Stimulated activated CD4-positive, alpha-beta T cell treated with anti-CD3 and anti-CD28 coated beads, TNF-alpha, amount 100 ng/mL, for 1 hour (primary cell): ENCODE measurements at places on chromosomes 6 and 20.

DNA sequence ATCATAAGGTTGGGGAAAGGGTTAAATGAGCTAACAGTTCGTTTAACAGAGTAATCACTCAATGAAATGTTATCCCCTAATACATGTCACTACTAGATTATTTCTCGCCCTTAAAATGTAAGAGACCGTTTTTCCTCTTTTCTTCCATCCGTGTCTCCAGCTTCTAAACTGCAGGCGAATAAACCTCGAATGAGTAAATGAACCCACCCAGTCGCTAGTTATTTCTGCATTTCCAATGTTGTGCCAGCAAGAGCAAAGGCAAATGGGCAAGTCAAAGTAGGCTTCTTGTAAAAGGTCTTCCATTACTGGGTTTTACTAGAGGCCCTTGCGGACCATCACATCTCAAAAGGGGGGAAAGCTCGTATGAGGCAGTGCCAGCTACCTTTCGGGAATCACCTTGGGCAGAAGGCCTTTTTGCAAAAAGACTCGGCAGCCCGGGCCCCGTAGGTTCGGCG, 400 bp upstream of the SMAP1 start:
- DNase-seq = no peak

DNA sequence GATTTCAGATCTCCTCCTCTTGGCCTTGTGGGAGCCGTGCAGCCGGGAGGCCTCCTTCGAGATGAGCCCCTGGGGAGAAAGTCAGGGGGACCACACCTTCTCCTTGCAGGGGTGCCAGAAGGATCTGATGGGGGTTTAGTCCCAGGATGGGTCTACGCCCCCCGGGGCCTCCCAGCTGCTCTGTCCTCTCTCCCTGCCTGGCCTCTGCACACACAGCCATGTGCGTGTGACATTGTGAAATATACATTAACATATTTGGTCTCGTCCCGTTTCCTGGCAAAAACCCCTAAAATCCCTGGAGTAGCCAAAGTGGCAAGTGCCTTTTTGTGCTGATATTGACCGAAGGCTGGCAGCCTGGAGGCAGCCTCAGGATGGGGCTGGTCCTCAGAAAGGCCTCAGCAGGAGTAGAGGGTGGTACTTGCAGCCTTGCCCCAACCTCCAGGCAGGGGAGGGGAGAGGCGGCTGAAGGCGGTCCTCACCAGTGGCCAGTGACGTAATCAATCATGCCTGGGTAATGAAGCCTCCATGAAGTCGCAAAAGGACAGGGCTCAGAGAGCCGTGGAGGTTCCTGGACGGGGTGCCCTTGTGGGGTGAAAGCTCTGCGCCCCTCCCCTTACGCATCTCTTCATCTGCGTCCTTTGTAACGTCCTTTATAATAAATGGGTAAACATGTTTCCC, 5.1 kb upstream of the HELZ2 start:
- DNase-seq = no peak

GRCh38 chr20:39190666-39191570, 228.8 kb downstream of the DHX35 start:
- DNase-seq = no peak

- no peak for DNase-seq
Observed at GRCh38 chr6:152112491-152113261, 305.2 kb downstream of the ESR1 start.

GRCh38 chr6:36095497-36096391, 34.6 kb upstream of the MAPK13 start:
- DNase-seq = no peak

GRCh38 chr20:2386516-2387179, 5.9 kb downstream of the TGM6 start:
- DNase-seq = no peak

DNA sequence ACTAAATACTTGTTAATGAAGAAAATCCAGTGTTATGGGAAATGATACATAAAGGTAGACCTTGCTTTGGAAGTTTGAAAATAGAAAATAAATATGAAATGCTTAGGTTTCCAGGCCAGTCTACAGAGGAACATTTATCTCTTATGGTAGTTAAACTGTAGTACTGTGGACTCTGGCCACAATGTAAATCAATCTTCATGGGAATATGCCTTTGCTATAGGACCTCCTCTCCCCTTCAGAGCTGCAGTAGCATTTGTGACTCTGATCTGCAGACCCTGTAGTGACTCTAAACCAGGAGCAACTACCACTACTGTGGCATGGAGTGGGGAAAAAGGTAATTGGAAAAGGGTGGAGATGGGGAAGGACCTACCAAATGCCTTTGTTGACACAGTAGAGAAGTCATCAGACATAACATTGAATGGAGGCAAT, 4.5 kb downstream of the HSPA1A start:
- no peak for DNase-seq

DNA sequence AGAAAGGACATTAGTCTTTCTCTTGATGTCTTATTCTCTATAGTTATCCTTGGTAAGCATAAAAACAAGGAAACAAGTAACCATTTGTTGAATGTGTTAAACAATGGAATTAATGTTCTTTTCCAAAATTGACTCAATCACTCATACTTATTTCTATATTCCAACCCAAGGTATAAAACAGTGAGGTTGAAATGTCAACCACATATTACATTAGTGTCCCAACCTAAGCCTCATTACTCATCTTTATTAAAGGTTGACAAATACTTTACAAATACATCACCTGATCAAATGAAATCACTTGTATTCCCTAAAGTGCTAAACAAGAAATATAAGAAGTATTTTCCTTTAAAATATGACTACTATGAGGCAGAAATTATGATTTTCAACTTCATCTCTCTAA, 100.5 kb downstream of the ASCC3 start:
- no peak for DNase-seq

- DNase-seq = no peak
Observed at GRCh38 chr6:13859871-13860555, 45.7 kb upstream of the MCUR1 start.
